Gastroesophageal sphincter (tissue), 4 donors: ENCODE measurements at places on chromosomes 12 and 14. TPM values are rescaled to one million over a fixed set of nuclear protein-coding genes. Genes with fewer than 3 reads are reported as not detected.
A peak's percentile ranks its signal among the peaks of the same experiment; 100 is the strongest.

TAMALIN gene
- total RNA-seq: 16.1 TPM

- no peak for ATAC-seq
Measured at GRCh38 chr14:82055515-82056115, 522.0 kb upstream of the SEL1L start.

DNA sequence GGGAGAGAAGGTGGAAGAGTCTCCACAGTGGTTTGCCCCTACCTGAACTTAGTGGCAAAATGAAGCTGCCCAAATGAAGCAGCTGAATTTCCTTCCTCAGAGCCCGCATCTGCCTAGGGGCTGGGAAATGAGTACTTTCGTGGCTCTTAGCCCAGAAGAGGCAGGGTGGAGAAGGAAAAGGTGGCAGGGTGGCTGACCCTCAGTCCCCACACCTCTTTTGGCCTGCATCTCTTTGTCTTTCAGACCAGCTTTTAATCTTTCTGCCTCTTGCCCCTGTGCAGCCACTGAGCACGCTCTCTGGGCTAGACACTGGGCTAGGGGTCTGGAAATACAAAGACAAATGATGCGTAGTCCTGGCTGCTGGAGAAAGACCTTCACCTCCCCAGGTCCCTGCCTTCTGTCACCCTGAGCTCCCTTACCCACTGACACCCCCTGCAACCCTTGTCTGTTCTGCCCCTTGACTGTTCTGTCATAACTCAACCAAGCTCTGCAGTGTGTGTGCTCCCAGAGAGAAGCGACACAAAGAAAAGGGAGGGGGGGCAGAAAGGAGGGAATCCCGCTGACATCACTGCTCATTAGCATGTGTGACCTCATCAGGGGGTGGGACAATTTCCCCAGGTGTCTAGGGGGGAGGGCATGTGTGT is 371 bp upstream of the REM2 start:
- ATAC-seq: no peak

DNA sequence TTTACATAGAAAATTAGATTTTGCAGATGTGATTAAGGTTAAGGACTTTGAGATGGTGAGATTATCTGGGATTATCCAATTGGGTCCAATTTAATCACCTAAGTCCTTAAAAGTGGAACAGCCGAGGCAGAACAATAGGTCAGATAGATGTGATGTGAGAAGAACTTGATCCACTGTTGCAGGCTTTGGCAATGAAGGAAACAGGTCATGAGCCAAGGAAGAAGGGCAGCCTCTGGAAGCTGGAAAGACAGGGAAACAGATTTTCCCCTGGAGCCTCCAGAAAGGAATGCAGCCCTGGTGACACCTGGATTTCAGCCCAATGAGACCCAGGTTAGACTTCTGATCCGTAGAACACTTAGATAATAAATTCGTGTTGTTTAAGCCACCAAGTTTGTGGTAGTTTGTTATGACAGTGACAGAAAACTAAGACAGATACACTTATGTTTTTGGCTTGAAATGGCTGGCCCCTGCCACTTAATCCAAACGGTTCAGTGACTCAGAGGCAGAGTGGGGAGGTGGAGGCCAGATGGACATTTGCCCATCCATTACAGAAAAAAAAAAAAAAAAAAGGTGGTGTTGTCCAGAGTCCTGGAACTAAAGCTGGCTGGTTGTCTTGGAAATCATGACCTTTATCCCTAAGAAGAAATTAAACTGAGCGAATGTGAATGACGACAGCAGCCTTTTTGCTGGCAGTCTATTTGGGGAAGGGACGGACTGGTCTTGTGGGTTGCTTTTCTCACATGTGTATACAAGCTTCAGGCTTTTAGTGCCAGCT is 181.9 kb upstream of the NRXN3 start:
- ATAC-seq: peak; percentile 25

DNA sequence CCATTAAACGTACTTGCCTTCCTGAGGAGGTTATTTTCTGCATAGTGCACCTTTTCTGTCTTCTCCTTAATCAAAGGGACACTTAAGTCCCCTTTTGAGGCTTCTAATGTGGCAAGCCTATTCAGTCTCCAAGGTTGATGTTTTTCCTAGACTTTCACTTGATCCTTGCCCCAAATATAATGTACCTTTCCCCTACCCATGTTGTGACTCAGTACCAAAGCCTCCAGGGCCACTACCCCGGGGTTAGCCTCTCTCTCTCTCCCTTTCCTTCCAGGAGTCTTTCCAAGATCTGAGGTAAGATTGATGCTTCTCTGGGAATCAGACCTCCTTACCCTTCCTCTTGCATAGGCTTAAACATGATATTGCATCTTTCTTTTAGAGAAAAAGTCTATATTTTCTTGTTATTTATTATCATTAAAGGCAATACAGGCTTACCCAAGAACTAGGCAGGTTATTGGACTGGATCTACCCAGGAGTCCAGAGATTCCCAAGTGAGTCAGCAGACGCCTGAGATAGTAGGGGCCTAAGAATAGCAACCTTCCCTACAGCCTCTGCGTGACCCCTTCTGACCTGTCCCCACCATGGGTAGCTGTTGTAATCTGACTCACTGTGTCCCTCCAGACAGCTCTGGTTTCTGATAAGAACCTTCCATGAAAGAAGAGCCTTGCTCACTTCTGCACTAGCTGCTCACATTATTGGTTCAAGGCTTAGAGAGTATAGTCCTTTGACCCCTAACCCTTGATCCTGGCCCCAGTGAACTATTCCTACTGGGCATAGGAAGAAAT is 172.9 kb downstream of the ZFP36L1 start:
- ATAC-seq: no peak

- ATAC-seq: no peak
Measured at GRCh38 chr14:58362798-58363412, 32.8 kb upstream of the TOMM20L start.
